Regular cardiac myocyte (primary cell): ENCODE measurements at places on chromosomes 4 and X. TPM values are rescaled to one million over a fixed set of nuclear protein-coding genes. Genes with fewer than 3 reads are reported as not detected.

RASGEF1B gene
- total RNA-seq = 1.2 and 1.4 TPM in 2 replicates

DACH2 gene
- total RNA-seq = under 0.01 TPM in 1 of 2 replicates, not detected in the other

MAGEA1 gene
- total RNA-seq = not detected in 2 replicates

MID1 gene
- 10.2 and 19.7 TPM in 2 replicates for total RNA-seq

BEX2 gene
- 0.19 and 1.4 TPM in 2 replicates for total RNA-seq

VCX gene
- total RNA-seq = not detected in 2 replicates

BEX1 gene
- 24.7 and 31.9 TPM in 2 replicates for total RNA-seq

CACNA1F gene
- 0.19 TPM in 1 of 2 replicates, not detected in the other for total RNA-seq

IQCM gene
- total RNA-seq = not detected in 2 replicates
